ENCODE measurements at places on chromosomes 3 and 15.

GRCh38 chr3:155307183-155307582 lies 13.7 kb upstream of the STRIT1 start:
- no peak for DNase-seq

- DNase-seq = no peak
These were observed 384.3 kb downstream of the CACNA2D3 start for GRCh38 chr3:54506603-54507002.

GRCh38 chr3:133937061-133937686 lies 41.5 kb upstream of the RAB6B start:
- DNase-seq = no peak

- DNase-seq = no peak
These were observed 180.5 kb downstream of the TAFA4 start for GRCh38 chr3:68751888-68752287.

DNA sequence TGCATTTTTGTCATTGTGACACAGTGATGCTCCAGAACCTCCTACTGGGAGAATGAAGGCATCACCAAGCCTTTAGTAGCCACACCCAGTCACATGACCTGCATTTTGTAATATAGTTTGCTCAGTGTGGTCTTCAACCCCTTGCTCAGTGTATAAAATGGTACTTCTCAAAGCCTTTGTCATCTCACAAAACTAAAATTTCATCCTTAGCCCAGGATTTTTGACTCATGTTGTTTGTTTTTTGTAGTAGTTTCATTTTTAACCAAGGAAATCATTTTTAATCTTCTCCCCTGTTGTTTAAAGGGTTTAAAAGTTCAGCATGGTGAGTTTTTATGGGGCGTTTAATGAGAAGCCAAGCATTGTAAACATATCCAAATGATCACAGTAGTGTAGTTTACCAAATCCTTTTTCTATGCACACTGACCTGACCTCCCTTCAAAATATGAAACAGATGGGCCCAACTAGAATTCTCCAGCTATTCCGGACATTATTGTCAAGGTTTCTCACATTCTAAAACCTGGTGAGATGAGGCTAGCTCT lies 123.5 kb upstream of the IL12A start:
- no peak for DNase-seq

- DNase-seq = no peak
These were observed 59.6 kb downstream of the ILDR1 start for GRCh38 chr3:121962443-121962842.

DNA sequence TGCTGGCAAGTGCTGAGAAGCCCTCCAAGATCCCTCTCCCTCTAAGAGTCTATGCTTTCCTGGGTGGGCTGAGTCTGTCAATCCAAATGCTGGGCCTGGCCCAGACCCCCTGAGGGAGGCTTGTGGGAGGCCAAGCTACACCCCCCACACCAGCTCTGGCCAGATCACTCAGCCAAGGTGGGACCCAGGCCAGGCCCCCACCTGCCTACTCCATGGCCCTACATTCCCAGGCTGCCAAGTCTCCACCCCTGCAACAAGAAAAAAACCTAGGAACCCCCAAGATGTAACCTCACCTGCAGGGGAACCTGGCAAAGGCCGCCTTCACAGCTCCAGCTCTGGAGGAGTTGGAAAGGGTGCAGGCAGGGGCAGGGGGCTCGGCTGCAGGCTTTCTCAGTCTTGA lies 109.1 kb downstream of the CHSY1 start:
- no peak for DNase-seq

GRCh38 chr15:91678003-91678402 lies 175.5 kb upstream of the SLCO3A1 start:
- DNase-seq = no peak

DNA sequence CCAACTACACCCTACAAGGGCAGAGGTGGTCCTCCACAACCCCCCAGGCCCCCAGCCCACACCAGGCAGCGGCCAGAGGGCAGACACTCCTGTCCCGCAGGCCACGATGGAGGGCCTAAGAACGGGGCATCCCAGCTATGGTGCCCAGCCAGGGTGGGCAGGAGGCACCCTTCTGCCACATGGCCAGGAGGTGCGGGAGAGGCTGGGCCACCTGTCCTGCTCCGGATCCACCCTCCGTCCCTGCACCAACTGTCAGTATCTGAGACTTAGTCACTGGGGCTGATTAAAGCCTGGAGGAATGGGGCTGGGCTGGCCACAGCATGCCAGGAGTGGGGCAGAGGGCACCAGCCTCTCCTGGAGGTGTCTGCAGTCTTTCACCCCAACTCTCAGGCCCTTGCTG lies 37.9 kb downstream of the TNK2 start:
- DNase-seq = no peak

DNA sequence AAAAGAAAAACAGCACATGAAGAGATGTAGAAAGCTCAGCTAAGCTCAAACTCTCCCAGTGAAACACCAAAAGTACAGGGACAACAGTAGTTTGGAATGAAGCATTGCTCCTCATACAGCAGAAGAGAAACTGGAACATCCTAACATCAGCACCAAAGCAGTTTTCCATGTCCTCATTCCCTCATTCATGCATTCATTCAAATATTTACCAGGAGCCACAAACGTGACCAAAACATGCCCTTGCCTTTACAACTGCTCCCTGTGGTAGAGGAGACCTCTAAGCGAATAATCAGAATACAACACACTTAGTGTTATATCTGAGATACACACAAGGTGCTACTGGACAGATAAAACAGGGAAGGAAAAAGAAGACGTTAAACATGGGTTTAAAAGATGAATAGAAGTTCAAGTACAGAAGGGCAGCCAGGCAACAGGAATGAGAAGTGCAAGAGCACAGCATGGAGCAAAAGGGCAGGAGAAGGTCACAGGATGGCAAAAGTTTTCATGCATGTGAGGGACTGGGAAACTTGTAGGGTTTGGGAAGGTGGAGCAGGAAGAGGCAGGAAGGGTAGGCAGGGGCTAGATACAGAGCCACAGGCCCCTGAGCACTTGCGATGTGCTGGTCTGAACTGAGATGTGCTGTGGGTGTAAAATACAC lies 58.5 kb upstream of the LMCD1 start:
- no peak for DNase-seq

- no peak for DNase-seq
These were observed 10.2 kb downstream of the MBNL1 start for GRCh38 chr3:152278756-152279427.

DNA sequence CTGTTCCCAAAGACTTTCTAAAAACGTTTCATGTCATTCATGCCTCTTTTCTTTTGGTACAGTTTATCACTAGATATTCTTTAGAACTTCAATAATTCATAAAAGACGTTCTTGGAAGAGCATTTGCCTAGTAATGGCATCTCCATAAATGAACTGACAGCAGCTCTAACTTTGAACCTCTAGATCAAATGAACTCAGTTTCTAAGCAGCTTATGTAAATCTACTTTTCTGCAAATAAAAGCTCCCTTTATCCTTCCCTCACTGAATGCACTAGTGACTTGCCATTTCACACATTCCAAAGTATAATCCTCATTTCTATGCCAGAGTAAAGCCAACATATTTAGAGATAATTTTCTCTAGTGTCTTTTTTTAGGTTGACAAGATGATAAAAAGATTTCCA lies 85.2 kb downstream of the ZMAT3 start:
- no peak for DNase-seq

- DNase-seq = no peak
These were observed 45.0 kb downstream of the CLSTN2 start for GRCh38 chr3:139979991-139980390.

- DNase-seq = no peak
These were observed 35.5 kb upstream of the PLCL2 start for GRCh38 chr3:16849229-16849628.

- no peak for DNase-seq
These were observed 214.2 kb downstream of the ERC2 start for GRCh38 chr3:56253941-56254665.

- DNase-seq = peak; percentile 88
These were observed 53.1 kb downstream of the TGFBR2 start for GRCh38 chr3:30659270-30660130.

DNA sequence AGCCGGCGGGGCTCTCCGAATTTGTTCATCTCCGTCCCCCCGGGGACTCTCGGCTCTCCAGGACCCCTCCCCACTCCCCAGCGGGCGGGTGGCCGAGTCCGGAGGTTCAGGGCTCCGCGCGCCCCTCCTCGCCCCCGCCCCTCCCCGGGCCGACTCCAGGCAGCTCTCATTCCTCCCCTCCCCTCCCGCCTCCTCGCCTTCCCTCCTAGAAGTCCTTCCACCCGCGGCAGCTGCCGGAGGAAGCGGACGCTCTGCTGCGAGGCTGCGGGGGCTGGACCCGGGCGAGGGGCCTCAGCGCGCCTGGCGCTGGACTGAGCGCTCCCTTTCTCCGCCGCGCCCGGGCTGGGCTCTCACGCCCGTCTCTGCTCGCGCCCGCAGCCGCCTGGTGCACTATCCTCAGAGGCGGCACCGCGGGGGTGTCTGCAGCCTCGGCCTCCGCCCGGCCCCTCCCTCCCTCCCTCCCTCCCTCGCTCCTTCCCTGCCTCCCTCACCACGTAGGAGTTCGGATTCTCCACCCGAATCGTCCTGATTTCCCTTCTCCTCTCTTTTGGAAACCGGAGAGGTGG lies at the start of gene ROBO2:
Gene ROBO2, plus strand, starts transcription at position 494 of the 566 bp plus-strand sequence. CDS start 687 bp downstream, outside the sequence.
- DNase-seq = no peak

DNA sequence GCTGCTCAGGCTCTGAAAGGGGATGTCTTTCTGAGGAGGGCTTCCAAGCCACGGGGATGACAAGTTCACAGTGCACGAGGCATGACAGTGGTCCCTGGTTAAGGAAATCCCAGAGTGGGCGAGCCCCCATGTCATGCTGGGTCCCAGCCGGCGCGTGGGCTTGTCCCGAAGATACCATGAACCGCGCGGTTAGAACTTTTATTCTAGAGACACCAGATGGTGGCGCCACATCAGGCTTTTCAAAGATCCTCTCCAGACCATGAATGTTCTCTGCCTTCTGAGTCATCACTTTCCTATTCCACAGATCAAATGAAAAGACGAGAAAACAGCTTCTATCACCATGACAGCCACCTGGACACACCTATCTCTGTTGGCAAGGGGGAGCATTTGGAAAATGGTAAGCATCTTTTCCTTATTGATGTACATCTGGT lies 227.8 kb upstream of the LYSMD4 start:
- no peak for DNase-seq

DNA sequence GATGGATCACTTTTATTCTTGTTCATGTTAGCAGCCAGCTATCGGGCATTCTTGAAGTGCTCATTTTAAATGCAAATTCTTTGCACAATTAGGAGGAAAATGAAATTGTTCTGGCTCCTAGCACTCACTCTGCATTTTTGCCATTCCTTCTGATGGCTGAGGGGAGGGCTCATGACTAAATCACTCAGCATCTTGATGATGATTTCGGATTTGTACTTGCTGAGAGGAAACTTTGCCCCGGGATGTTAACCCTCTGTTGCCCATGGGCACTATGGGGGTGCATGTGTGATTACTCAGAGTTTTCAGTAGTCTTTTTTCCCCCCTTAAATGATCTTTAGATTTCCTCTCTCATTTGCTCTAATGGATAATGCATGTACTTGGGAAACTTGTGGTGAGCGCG lies 299.6 kb upstream of the C2CD4B start:
- DNase-seq = no peak

GRCh38 chr3:104347291-104347690 lies 1019.4 kb upstream of the ALCAM start:
- no peak for DNase-seq

GRCh38 chr3:18835021-18835420 lies 313.3 kb upstream of the KCNH8 start:
- no peak for DNase-seq

- no peak for DNase-seq
These were observed 42.2 kb upstream of the MRPS22 start for GRCh38 chr3:139301654-139302053.

- DNase-seq = peak; percentile 4
These were observed 481.7 kb upstream of the TGFBR2 start for GRCh38 chr3:30124435-30125370.

DNA sequence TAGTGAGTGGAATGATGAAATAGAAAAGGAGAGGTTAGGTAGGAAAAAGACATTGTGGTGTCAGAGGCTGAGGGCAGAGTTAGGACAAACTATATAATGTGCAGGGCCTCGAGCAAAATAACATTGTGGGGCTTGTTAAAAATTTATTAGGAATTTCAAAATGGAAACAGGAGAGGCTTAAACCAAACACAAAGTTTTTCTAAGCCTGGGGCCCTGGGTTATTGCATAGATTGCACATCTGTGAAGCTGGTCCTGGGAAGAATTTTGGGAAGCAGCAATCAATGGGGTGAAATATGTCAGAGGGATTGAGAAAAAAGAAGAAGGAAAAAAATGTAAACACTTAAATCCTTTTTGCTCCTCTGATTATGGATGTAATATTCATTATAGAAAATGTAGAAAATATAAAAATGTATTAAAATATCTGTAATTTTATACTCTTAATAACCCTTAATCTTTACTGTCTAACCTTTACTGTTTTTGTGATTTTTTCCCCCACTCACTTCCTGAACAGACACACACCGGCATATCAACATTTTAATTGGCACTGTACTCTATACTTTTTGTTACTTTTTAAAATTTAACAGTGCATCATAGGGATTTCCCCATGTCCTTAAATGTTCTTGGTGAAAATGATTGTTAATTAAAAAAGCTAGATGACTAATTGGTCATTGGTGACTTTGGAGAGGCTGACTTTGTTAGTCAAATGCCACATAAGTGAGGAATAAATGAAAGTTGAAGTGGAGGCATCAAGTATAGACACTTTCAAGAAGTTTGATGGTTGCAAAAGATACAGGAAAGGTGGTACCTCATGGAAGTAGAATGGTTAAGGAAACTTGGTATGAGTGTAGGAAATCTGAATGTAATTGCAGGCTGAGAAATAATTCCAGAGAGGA lies 183.4 kb downstream of the NFKBIZ start:
- no peak for DNase-seq

DNA sequence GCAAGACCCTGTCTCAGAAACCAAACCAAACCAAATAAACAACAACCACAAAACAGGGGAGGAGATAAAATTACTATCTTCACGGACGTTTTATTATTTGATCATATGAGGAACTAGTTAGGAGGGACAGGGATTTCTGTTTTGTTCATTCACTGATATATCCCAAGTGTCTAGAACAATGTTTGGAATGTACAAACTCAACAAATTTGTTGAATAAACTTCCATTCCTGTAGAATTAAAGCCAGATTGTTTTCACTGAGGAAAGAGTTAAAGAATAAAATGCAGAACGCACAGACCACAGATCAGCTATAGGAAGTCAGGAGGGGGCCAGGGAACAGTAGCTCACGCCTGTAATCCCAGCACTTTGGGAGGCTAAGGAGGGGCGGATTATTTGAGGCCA lies 6.5 kb upstream of the STRC start:
- no peak for DNase-seq

- no peak for DNase-seq
These were observed 75.5 kb downstream of the SPATA16 start for GRCh38 chr3:173065543-173065981.

DNA sequence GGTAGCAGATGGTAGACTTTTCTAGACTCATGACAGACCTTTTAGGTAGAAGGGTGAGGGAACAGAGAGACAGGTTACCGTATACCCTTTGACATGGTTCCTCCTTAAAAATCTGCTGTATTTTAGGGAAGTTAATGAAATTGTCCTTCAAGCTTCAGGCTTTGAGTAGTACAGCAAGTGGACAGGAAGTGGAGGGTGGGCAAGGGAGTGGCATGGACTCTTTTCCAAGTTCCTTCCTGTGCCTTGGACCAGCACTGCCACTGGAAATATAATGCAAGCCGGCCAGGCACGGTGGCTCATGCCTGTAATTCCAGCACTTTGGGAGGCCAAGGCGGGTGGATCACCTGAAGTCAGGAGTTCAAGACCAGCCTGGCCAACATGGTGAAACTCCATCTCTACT lies 156.1 kb upstream of the LRRFIP2 start:
- DNase-seq = no peak

GRCh38 chr3:40911264-40911663 lies 288.0 kb upstream of the CTNNB1 start:
- DNase-seq = no peak

GRCh38 chr15:50438251-50438650 lies 14.0 kb downstream of the USP8 start:
- DNase-seq = no peak
